ENCODE measurements at places on chromosomes 5 and 9. TPM values are rescaled to one million over a fixed set of nuclear protein-coding genes. Genes with fewer than 3 reads are reported as not detected.
A peak's percentile ranks its signal among the peaks of the same experiment; 100 is the strongest.

ENHO gene
- polyA plus RNA-seq: 1.1 TPM

GRCh38 chr9:125497478-125497877 is 209.5 kb downstream of the MAPKAP1 start:
- no peak for DNase-seq

DNA sequence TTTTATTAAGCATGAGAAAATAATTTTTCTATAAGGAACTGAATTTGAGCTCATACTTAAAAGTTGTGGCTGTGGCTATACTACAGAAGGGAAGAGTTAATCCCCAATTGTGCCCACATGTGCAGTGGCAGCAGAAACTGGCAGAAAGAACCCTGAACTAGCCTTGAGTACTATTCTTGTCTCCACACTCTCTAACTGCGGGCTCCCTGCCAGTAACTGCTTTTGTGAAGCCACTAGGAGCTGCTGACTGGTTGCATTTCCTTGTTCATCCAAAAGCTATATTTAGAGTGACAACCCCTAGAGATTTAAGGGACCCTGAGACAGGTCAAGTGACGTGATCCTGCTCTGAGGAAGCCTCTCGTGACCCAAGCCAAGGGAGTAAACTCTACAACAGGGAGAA is 238.6 kb downstream of the ELAVL2 start:
- DNase-seq: peak; percentile 26

DNA sequence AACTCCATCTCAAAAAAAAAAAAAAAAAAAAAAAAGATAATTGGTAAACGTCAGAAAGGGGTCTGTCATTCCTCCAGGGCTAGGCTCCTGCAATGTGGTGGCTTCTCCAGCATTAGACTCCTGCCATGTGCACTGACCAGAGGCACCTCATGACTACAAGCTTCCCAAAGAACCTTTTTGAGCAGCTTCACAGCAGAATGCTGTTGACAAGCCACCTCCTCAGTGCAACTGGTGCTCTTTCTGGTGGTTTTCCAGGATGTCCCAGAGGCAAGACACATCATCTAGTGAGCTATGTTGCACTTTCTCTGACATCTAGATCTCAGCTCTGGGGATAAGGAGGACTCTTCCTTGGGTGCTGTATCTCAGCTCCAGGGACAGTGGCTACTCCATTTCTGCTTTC is 11.6 kb downstream of the RPL37 start:
- no peak for DNase-seq

DNA sequence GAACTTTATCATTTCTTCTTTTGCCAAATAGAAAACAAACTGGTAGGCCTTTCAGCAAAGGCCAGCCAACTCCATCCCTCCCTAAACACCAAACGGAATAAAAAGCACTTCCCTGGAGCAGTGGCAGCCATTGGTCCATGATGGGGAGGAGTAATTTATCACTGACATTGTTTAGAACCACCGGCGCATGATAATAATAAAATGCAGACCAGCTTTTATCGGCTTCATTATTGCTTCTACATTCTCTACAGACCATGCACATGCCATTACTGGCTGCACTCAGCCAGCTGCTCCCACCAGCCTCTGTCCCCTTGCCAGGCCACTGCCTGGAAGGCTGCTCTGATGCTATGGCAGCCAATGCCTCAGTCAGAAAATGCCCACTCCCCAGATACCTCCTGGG is 45.9 kb downstream of the ABCA1 start:
- DNase-seq: no peak

BHMT gene
- 0.33 TPM for polyA plus RNA-seq

GRCh38 chr5:108634617-108635288 is 112.9 kb upstream of the FER start:
- DNase-seq: no peak

DNA sequence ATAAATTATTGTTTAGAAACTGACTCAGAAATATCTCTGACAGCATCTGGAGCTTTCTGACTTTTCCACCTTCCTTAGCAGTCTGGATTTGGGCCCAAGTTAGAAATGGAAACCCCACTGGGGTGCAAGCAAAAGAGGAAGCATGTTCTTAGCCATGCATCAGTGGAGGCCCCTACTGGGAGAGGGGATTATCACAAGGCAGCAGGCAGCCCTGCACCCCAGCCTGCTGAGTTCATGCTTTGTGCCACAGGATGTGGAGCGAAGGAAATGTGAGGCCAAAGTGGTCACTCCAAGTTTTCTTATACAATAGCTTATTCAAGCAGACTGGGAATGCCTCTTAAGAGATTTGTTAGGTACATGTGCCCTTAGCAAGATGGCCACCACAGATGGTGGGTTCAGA is 146.5 kb upstream of the TLX3 start:
- DNase-seq: no peak

- no peak for DNase-seq
Measured at GRCh38 chr5:64100203-64100602, 65.4 kb upstream of the RNF180 start.

DNA sequence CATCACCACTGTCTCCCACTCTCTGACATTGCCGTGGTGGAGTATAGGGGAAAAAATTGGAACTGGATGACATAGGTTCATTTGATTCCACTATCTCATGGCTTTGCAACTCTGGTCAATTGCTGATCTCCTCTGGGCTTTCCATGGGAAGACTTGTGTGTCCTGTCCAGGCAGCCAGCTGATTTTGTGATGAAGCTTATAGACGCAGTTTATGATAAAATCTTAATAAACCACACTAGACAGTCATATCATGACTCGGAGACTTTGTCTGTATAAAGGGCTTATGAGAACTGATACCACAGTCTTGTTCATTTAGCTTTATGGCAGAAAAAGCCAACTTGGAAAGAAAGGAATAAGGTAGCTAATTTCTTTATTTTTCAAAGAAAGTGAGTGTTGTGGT is 296.5 kb downstream of the MAST4 start:
- DNase-seq: no peak

JAKMIP2 gene
- polyA plus RNA-seq: 6.5 TPM

DNA sequence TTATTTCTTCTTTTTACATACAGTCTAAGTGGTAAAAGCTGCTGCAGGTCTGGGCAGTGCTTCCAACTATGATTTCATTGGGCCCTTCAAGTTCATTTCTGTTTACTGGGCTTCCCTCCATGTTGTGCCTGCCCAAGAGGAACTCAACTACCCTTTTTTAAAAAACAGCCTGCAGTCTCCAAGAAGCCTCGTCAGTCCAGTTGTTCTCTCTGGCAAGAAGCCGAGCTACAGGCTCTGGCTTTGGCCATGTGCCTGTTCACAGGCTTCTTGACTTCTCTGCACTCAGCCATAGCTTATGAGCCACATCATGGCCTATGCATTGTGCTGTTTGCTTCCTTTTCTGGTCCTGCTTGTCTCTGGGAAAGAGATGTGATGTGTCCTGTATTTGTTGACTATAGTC is 119.7 kb upstream of the PJA2 start:
- peak; percentile 60 for DNase-seq

- no peak for DNase-seq
Measured at GRCh38 chr9:130549093-130549735, 30.2 kb upstream of the FUBP3 start.

GRCh38 chr9:19156805-19157204 is 29.5 kb upstream of the PLIN2 start:
- DNase-seq: no peak

- no peak for DNase-seq
Measured at GRCh38 chr9:75019654-75020053, 8.4 kb downstream of the CARNMT1 start.

GRCh38 chr5:7053125-7053524 is 339.9 kb downstream of the TENT4A start:
- no peak for DNase-seq

- DNase-seq: no peak
Measured at GRCh38 chr5:101435768-101436167, 532.7 kb upstream of the ST8SIA4 start.

DNA sequence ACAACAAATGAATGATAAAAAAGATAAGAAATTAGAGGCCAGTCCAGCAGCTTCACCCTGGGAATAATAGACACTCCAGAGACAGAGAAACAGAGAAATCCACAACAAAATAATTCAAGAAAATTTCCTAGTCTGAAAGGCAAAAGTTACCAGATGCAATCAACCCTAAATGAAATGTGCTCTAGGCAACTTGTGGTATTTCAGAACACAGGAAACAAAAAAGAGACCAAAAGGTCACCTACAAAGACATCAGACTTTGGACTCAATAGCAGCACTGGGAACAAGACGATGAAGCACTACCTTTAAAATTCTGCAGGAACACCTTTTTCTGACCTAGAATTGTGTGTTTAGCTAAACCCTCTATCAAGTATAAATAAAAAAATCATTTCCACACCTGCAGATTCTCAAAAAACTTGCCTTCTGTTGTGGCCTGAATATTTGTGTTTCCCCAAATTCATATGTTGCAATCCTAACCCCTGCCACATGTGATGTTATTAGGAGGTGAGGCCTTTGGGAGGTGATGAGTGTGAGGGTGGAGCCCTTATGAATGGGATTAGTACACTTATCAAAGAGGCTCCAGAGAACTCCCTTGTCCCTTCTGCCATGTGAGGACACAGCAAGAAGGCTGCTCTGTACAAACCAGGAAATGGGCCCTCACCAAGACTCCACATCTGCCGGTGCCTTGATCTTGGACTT is 5.9 kb upstream of the MAPK9 start:
- no peak for DNase-seq

SLC31A1 gene
- 14.9 TPM for polyA plus RNA-seq

DNA sequence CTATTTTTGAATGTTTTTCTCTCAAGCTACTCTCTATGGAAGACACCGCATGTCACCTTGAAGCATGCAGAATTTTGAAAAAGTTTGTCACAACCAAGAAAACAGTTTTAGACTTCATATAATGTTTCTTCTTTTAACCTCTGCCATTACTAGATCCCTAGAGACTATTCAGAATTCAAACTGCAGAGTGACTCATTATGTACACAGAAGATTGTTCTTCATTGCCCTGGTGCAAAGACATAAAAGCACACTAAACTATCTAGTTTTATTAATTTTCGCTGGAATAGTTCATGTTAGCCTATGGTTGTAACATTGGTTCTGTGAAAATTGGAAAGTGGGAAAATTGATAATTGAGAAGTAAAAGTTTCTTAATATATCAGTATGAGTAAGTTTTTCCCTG is 18.4 kb downstream of the F2RL2 start:
- no peak for DNase-seq

C9orf152 gene
- 9.5 TPM for polyA plus RNA-seq

IRX4 gene
- not detected for polyA plus RNA-seq

GRCh38 chr5:179113945-179114641 is 53.9 kb downstream of the ZNF354C start:
- no peak for DNase-seq

- no peak for DNase-seq
Measured at GRCh38 chr5:10459080-10460055, 17.7 kb downstream of the ROPN1L start.

DNA sequence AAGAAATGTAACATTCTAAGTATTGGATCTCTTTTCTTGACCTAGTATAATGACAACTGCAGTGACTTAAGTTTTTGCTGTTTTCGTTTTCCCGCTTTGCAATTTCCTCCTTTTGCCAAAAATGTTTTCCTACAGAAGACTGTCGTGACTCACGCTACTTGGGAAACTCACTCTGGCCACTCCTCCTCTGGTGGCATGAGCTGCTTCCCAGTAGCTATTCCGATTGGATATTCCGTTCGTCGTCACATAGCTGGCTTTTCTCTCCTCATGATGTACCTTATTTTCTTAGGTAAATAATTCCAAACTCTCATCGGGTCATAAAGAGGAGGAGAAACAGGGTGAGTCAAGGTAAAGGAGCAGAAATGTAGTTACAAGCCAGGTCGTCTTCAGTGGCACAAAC is 64.9 kb downstream of the GOLPH3 start:
- no peak for DNase-seq

DNA sequence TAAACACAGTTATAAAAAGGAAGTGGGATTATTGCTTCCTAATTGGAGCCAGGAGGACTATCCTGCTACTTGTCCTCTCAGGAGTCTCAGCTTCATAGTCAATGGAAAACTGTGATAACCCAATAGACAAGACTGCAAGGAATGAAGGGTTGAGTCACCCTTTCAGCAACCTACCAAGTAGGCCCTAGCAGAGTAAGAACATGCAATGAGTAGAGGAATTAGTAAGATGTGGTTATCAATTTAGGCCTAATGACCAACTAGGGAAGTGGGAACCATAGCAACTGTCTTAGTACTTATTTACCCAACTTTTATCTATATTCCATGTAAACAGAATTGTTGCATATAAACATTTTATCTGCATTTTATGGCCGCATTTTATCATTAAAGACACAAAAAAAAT is 310.1 kb downstream of the RFX3 start:
- no peak for DNase-seq

DNA sequence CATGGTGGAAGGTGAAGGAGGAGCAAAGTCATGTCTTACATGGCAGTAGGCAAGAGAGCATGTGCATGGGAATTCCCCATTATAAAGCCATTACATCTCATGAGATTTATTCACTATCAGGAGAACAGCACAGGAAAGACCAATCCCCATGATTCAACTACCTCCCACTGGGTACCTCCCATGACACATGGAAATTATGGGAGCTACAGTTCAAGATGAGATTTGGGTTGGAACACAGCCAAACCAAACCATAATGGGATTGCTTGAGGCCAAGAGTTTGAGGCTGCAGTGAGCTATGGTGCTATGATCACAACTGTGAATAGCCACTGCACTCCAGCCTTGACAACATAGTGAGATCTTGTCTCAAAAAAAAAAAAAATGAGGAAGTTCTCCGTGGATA is 581.8 kb downstream of the TAF11L14 start:
- DNase-seq: no peak

DNA sequence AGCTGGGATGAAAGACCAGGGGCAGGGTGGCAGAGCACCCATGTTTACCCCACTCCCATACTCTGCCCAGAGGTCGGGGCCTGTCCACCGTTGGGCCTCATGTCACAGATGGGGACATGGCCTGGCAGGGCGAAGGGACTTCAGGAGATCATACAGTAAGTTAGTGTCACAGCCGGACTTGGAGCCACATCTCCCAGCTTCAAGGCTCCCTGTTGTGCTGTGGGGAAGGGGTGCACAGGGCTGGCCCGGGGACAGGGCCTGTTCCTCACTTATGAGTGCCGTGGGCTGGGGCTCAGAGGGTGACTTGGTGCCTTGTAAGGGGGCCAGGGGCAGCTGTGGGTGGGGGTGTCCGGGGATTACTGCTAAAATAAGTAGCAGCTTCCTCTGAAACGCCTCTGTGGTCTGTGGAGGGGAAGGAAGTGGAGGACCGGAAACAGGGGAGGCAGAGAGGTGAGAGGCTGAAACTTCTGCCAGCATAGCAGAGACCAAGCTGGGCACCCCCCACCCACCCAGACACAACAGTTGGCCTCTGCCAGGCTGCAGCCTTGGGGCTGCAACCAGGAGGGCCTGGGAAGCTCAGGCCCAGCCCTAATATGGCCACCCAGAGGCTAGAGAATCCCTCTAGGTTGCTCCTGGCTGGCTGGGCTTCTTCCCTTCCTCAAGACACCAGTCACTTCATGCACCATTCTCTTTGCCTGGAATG is 41.1 kb upstream of the NEK6 start:
- DNase-seq: no peak

DNA sequence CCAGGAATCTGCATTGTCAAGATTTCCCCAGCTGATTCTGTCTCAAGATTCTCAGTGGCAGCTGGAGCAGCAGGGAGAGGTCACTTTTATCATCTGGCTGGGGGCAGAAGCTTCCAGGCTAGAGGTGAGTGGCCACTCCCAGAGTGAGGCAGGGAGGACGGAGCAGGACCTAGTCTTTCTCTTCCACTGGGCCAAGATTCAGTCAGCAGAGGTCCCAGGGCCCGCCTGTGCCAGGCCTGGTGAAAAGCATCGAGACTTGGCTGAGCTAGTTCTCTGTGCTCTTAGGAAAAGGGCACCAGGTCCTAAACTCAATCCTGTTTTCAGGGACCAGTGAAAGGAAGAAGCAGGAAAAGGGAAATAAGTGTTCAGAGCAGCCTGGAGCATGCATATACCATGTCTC is 46.6 kb downstream of the IRX1 start:
- no peak for DNase-seq

ABCA1 gene
- 8.6 TPM for polyA plus RNA-seq
